H4 (cell line): ENCODE measurements at places on chromosomes 1 and 21. TPM values are rescaled to one million over a fixed set of nuclear protein-coding genes. Genes with fewer than 3 reads are reported as not detected.

HFM1 gene
- total RNA-seq: 0.35 TPM in 1 of 2 replicates, not detected in the other

CC2D1B gene
- 19.9 and 23.0 TPM in 2 replicates for total RNA-seq

SHISAL2A gene
- total RNA-seq: not detected in 2 replicates

PGLYRP4 gene
- not detected in 2 replicates for total RNA-seq

TPTE gene
- total RNA-seq: 3.7 and 4.5 TPM in 2 replicates

NID1 gene
- total RNA-seq: 14.0 and 19.2 TPM in 2 replicates

SHISA4 gene
- 46.3 and 56.1 TPM in 2 replicates for total RNA-seq

JTB gene
- 256 and 283 TPM in 2 replicates for total RNA-seq

TMCC2 gene
- total RNA-seq: 0.74 and 2.1 TPM in 2 replicates
